ENCODE measurements at places on chromosomes 5 and 9. TPM values are rescaled to one million over a fixed set of nuclear protein-coding genes. Genes with fewer than 3 reads are reported as not detected.

Gene IL5
- total RNA-seq, result not detected

Gene RGS7BP
- under 0.01 TPM for total RNA-seq

Gene LECT2
- total RNA-seq, result not detected

Gene FAM221B
- not detected for total RNA-seq

Gene PCDHA13
- total RNA-seq, result under 0.01 TPM

All from smooth muscle cell of bladder (primary cell).